ENCODE measurements at places on chromosomes 3 and 15.

- DNase-seq: no peak
Measured at GRCh38 chr15:78244101-78244500, 9.7 kb upstream of the ACSBG1 start.

DNA sequence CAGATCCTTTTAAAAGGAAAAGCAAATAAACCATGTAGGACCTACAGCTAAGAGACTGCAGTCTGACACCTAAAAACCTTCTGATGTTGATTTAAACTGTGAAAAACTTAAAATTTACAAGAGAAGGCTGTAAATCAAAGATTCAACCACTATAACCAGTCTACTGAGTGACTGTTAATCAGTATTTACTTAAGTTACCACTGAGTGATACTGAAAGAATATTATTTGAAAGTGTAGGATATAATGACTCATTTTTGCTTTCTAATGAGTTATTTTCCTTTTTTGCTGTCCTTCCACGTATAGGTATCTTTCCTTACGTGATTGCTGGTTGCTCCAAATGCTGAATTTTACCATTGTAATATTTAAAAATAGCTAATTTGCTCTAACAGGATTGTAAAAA is 44.6 kb downstream of the RFX7 start:
- DNase-seq: no peak

- DNase-seq: no peak
Measured at GRCh38 chr15:92451225-92451825, 57.6 kb downstream of the ST8SIA2 start.

DNA sequence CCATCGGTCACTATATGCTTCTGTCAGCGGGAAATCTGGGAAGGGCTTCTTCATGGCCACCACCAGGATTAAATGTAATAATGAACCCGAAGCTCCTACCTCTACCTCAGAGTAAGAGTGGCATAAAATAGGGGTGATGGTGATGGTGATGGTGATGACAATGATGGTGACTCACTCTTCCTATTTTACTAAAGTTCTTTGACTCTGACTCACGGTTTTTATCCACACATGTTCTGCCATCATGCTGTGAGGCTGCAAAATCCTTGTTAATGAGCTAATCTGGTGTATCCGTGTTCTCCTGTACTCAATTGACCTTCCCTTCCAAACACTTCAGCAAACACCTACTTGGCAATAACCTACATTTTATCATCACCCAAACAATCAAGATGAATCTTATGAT is 18.3 kb upstream of the FOXP1 start:
- peak; percentile 56 for DNase-seq

- DNase-seq: no peak
Measured at GRCh38 chr3:38152609-38153008, 12.7 kb upstream of the OXSR1 start.

- DNase-seq: no peak
Measured at GRCh38 chr15:23860290-23861245, 173.5 kb upstream of the NDN start.

GRCh38 chr3:139394116-139394515 is 4.7 kb upstream of the COPB2 start:
- DNase-seq: no peak

GRCh38 chr3:10145685-10146084 is 4.1 kb downstream of the VHL start:
- no peak for DNase-seq

DNA sequence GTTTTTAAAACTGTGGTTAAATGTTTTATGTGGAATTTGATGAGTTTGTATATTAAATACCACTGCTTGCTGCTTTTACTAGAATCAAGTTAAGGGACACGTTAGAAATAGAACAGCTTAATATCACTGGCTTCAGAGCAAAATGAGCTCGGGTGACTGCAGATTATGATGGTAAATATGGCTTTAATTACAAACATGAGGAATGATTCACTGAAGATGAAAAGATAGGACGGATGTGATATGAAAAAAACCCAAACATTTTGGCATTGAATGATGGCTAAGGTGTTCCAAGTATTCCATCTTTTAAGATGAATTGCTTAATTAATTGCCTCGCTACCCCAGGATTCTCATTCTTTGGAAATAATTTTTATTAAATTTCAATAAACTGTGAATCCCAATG is 33.7 kb downstream of the SLC24A1 start:
- no peak for DNase-seq

GRCh38 chr15:99142562-99142961 is 37.7 kb downstream of the SYNM start:
- DNase-seq: no peak

DNA sequence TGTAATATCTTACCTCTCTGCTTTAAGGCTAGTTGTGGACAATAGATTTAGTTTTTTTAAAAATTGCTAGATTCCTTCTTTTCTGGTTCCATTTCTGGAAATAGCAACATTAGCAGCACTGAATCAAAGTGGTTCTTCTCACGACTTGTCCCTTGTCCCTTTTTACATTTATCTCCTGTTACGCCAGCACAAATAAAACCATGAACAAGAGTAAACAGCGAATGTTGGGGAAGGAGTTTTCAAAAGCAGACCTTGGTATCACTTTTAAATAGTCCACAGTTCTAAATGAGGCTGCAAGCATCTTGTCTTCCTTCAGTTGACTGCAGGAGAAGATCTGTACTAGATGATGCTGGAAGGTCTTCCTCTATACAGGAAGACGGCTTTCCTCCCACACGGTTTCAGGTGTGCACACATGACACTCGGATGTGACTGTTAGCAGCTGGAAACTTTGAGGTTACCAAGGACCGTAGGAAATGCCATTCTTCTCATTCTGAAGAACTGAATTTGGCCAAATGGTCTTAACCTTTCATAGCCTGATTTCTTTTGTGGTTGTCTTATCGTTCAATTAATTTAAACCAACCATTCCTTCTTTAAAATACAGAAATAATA is 251.0 kb upstream of the ICE2 start:
- no peak for DNase-seq

DNA sequence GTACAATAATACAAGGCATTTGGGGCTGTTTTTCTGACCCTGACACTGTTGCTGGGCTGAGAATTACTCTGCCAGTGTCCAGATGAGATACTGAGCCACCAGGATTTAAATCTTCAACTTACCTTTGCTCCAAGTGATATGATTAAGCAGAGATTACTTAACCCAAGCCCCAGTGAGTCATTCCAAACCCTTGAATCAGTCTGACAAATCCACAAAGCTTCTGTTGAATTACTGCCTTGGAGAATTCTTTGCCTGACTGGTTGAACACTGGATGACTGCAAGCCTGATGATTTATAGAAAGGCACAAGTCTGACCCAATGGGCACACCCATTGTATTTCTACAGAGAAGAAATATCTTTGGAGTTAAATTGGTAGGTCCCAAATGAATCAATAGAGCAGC is 88.2 kb upstream of the TSC22D2 start:
- DNase-seq: peak; percentile 76

DNA sequence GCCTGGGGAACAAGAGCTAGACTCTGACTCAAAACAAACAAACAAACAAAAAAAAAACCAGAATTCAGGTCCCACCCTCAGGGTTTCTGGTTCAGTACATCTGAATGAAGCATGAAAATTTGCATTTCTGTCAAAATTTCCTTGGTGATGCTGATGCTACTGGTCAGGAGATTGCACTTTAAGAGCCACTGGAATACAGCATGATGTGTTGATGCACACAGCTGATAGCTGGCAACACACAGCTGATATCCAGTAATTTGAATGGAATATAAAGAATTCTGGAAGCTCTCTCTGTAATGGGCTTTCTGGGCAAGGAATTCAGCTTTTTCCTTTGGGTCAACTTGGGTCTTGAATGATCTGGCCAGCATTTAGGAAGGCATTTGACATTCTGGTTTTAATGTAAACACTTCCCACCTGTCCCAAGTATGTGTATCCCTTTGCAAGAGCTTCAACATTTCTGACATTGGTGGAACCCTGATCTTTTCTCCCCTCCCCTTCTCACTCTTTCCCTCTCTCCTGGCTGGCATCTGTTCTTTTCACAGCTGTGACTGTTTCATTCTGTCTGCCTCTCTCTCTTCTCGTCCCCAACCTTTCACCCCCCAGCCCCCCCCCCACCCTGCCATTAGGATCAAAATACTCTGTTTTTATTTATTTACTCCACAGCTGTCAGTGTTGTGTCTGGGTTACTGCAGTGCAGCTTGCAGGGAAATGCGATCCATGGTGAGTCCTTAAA is 189.5 kb downstream of the TPRG1 start:
- DNase-seq: no peak

- no peak for DNase-seq
Measured at GRCh38 chr3:172751175-172751704, 714 bp downstream of the ECT2 start.

GRCh38 chr3:194736896-194737600 is 51.4 kb downstream of the FAM43A start:
- no peak for DNase-seq

DNA sequence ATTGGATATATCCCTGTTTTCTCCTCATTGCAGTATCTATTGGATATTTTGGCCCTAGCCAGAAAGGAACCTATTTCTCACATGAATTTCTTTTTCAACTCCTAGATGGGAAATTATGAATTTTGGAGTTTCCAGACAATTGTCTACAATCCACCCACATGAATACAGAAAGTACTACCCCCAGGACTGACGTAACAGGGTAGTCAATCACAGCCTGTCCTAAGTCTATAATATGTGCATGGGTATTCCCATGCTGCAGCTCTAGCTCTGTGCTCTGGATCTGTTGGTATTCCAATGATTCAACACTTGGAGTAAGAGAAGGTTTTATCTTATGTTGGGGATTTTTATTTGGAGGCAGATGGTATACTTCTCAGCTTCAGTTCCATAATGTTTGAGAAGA is 393.1 kb upstream of the ARRDC4 start:
- DNase-seq: no peak

GRCh38 chr15:26773067-26773877 is 406 bp upstream of the GABRB3 start:
- DNase-seq: no peak

- no peak for DNase-seq
Measured at GRCh38 chr3:42441791-42442190, 31.4 kb upstream of the LYZL4 start.

GRCh38 chr15:58352026-58352929 is 79.5 kb upstream of the LIPC start:
- DNase-seq: no peak

DNA sequence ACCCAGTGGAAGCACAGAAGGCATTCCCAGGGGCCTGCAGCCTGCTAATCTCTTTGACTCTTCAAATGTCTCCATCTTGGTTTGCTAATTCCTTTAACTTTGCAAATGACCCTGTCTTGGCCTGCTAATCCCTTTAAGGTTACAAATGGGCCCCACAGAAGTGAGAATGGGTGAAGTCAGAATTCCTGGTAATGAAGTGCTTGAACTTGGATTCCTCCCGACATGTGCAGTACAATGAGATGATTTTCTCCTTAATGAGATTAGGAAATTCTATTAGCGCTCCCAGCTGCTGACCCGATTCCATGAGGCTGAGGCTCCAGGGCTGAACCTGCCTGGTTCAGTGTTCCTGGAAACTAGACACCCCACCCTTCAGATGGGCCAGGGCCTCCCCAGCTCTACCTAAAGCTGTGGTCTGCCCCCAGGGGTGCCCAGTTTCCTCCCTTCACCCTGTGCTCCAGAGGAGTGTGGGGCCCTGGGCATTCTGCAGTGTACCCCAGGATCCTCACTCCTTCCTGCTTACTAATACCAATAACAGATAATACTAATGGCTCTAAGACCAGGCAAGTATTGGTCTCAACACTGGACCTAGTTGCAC is 47.4 kb downstream of the SCN5A start:
- no peak for DNase-seq

GRCh38 chr15:28289694-28290463 is 32.1 kb downstream of the HERC2 start:
- no peak for DNase-seq

GRCh38 chr3:156259896-156260295 is 139.5 kb downstream of the KCNAB1 start:
- DNase-seq: no peak

DNA sequence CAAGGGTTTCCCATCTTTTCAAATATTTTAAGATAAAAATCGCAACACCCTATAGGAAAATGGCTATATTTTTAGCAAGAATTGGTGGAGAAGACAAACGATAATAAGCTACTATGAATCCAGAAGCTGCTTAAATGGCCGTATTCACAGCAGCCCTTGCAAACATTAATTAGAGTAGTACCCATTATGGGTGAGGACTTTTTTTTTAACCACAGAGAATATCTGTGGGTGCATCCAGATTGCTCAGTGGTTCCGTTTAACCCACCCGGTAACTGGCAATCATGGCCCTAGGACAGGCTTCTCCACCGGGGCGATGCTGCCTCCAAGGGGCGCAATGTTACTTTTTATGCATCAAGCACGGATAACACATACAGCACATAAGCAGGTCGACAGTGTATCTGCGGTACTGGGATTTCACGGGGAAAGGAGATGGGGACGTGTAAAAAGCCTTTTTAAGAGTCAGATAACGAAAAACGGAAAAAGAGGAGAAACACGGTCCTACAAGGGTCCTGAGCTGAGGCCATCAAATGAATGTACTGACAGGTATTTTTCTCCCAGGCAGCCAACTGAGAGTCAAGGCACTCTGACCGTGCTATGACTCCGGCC is 968 bp upstream of the TMEM266 start:
- DNase-seq: no peak

- DNase-seq: peak; percentile 96
Measured at GRCh38 chr15:81160312-81161159, 26.5 kb downstream of the CFAP161 start.

DNA sequence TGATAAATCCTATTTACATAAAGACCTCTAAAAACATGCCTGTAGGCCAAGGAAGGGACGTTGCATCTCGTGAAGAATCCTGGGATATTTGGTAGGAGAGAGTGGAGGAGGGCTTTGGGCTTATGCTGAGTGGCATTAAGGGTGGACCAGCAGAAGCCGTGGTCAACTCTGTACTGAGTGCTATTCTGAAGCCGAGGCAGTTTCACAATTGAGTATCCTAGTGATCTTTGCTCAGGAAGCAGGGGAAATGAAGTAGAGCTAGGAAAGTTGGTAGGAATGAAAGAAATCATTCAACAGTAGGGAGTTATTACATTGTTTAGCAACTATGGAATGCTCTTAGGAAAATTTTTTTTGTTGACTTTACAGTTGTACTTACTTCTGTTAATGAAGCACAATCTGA is 24.2 kb downstream of the MCTP2 start:
- no peak for DNase-seq

DNA sequence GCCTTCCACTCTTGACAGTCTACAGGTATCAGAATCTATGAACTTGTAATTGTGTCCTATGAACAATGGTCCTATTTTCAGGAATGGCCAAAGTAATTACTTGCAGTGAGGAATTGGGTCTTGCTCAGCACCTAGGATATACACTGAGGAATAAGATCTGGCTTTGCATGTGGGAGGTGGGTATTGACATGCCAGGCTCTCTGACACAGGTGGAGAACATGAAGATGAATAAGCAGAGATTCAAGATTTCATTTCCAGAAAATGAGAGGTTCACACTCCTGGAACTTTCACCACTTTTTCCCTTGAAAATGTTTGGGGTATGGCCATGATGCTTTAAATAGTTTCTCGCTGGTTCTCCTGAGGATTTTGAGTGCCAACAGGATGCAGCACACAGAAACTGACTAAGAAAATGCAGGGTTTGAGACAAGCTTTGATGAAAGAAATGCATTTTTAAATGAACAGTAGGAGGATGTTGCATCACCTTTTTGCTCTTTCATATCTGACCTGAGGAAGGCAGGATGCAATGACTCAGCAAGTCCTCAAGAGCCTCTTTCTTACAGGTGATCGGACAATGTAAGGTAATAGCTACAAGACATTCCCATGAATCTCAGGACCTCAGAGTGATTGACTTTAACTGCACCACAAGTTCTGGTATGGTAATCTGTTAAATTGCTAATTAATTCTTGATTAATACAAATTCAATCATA is 3.7 kb downstream of the HRG start:
- no peak for DNase-seq
